ENCODE measurements at places on chromosomes 2 and 18.

DNA sequence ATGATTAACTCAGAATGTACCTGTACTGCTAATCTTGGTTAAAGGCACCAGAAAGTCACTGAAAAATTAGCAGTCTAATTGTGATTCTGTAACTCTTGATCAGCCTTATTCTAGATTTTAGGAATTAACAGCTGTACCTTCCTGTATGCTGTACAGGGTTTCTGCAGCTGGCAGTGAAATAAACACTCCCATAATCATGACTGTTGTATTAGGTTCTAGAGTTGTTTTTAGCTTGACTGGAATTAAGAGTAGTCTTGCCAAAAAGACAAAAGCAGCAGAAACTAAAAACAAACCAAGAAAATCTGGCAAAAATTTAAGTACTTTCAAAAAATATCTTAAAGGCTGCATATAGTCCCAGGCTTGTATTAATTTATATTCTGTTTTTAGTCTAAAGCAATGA lies 103.5 kb downstream of the SOS1 start:
- H3K27me3 ChIP-seq, result no peaks in the 10 kb centered on the region
- no peaks in the 10 kb centered on the region for H3K4me1 ChIP-seq
- H3K36me3 ChIP-seq, result peaks cover 3% of the 10 kb centered on the region
- DNase-seq, result no peak
- H3K4me3 ChIP-seq, result no peak overlapping the region

GRCh38 chr18:44033144-44033701 lies 647.5 kb upstream of the SETBP1 start:
- no peak overlapping the region for H3K4me3 ChIP-seq
- H3K4me1 ChIP-seq, result no peaks in the 10 kb centered on the region
- no peaks in the 10 kb centered on the region for H3K27me3 ChIP-seq
- H3K27ac ChIP-seq, result no peak overlapping the region
- H3K36me3 ChIP-seq, result no peaks in the 10 kb centered on the region

DNA sequence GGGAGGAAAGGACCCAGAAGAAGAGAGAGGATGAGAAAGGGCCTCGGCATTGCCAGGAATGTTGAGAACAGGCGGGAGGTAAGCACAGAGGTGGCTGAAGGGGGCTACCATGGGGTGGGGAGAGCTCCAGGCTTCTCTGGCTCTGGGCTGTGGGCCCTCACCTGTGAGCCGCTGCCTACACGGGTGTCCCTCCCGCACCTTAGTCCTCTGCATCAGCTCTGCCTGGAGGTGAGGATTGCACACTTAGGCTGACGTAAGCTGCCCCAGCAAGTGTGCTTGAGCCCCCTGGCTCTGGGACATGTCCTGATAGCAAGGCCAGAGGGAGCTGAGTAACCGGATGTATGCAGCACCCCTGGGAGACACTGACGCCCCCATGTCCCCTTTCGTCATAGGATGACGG lies 33.9 kb downstream of the TMEM18 start:
- no peaks in the 10 kb centered on the region for H3K4me1 ChIP-seq
- H3K27me3 ChIP-seq, result peaks cover 2% of the 10 kb centered on the region
- DNase-seq, result no peak
- no peak overlapping the region for H3K27ac ChIP-seq
- H3K4me3 ChIP-seq, result no peak overlapping the region

GRCh38 chr2:61693744-61694143 lies 155.6 kb upstream of the XPO1 start:
- H3K4me3 ChIP-seq, result no peak overlapping the region
- DNase-seq, result no peak
- no peaks in the 10 kb centered on the region for H3K27me3 ChIP-seq
- no peaks in the 10 kb centered on the region for H3K36me3 ChIP-seq

- no peak overlapping the region for H3K27ac ChIP-seq
- no peaks in the 10 kb centered on the region for H3K27me3 ChIP-seq
- H3K36me3 ChIP-seq, result peaks cover 5% of the 10 kb centered on the region
- no peaks in the 10 kb centered on the region for H3K4me1 ChIP-seq
- no peak for DNase-seq
These were observed 303.9 kb downstream of the ZNF407 start for GRCh38 chr18:74901362-74902146.

GRCh38 chr18:59085797-59086196 lies 53.9 kb upstream of the SEC11C start:
- no peaks in the 10 kb centered on the region for H3K4me1 ChIP-seq
- H3K27me3 ChIP-seq, result no peaks in the 10 kb centered on the region
- DNase-seq, result no peak
- H3K4me3 ChIP-seq, result no peak overlapping the region

DNA sequence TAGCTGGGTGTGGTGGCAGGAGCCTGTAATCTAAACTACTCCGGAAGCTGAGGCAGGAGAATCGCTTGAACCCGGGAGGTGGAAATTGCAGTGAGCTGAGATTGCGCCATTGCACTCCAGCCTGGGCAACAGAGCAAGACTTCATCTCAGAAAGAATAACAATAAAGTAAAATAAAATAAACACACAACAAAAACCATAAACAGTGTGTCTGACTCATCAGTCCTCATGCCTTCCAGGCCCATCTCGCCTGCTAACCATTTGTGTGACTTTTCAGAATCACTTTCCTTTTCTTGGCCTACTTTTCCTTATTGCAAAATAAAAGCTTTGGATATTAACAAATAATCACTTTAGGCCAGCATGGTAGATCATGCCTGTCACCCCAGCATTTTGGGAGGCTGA lies 42.0 kb upstream of the ASXL2 start:
- no peaks in the 10 kb centered on the region for H3K27me3 ChIP-seq
- DNase-seq, result no peak
- no peak overlapping the region for H3K27ac ChIP-seq
- no peak overlapping the region for H3K4me3 ChIP-seq
- no peaks in the 10 kb centered on the region for H3K4me1 ChIP-seq
- no peaks in the 10 kb centered on the region for H3K36me3 ChIP-seq

DNA sequence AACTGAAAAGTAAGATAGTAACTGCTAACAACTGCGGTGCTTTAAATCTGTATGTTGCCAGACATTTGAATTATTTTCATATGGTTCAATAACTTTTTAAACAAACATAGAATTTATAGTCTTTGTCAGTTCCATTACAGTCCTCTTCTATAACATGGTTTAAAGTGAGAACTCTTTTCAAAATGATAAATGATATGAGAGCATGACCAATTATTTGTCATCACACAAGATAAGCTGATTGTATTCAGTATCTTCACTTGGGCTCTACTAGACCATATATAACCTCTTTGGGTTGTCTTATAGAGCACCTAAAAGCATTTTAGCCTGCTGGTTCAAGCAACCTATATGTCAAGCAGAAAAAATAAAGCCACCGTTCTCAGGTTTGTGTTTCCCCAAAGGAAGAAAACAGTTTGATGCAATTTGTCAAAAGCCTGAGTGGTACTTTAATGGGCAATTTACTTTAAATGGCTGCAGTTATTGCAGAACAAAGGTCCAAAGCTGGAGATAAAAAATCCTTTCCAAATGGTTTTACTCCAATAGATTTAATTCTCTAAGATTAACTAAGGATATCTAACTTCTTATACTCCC lies 298.4 kb downstream of the FSIP2 start:
- no peak for DNase-seq
- H3K27me3 ChIP-seq, result no peaks in the 10 kb centered on the region
- H3K4me1 ChIP-seq, result no peaks in the 10 kb centered on the region
- H3K36me3 ChIP-seq, result no peaks in the 10 kb centered on the region

- no peak for DNase-seq
- H3K27me3 ChIP-seq, result no peaks in the 10 kb centered on the region
- no peak overlapping the region for H3K4me3 ChIP-seq
- H3K36me3 ChIP-seq, result no peaks in the 10 kb centered on the region
- no peak overlapping the region for H3K27ac ChIP-seq
These were observed 35.5 kb downstream of the ICOS start for GRCh38 chr2:203972066-203972465.

DNA sequence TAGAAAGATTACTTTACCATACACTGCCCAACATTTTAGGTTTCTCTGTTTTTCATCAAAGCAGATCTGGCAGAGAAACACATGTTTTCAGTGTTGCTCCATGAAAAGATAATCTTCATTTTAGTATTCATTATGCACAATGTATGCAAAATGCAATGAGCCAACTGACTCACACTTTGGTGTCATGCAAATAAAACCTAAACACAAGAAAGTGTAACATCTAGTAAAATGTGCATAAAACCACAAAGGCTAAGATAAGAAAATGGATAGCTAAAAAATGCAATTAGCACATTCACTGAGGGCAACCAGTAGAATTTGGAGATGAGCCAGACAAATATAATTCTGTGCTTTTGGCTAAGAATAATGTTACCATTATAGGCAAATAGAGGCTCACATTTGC lies 203.5 kb upstream of the UBE2E3 start:
- H3K4me1 ChIP-seq, result no peaks in the 10 kb centered on the region
- no peak overlapping the region for H3K4me3 ChIP-seq
- H3K27me3 ChIP-seq, result no peaks in the 10 kb centered on the region
- DNase-seq, result no peak
- H3K27ac ChIP-seq, result no peak overlapping the region
- H3K36me3 ChIP-seq, result no peaks in the 10 kb centered on the region

GRCh38 chr18:39795350-39795749 lies 2159.7 kb upstream of the PIK3C3 start:
- no peaks in the 10 kb centered on the region for H3K27me3 ChIP-seq
- H3K27ac ChIP-seq, result no peak overlapping the region
- H3K4me1 ChIP-seq, result no peaks in the 10 kb centered on the region
- no peak for DNase-seq

DNA sequence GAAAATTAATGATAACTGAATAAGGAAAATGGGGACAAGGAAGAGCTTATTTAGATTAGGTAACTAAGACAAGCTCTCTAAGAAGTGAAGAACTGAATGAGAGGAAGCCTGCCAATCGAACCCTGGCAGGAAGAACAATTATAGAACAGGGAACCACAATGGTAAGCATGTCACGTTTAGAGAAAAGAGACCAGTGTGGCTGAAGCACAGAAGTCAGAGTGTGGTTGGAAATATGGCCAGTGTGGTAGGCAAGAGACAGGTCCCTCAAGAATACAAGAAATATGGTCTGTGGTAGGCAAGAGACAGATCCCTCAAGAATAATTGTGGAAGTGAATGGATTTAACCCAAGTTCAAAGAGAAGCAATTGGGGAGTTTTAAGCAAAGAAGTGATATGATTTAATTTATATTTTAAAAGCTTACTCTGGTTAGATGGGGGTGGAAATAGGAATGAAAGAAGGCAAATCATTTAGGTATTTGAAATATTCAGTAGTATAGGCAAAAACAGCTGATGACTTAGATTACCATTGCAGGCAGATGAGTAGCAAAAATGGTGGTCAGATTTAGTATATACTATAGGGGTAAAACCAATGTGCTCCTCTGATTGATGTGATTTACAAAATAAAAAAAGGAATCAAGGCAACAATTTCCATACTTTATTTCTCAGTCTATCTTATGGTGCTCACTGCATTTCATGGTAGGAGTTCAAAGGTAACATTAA lies 38.8 kb upstream of the ERMN start:
- DNase-seq, result no peak
- no peaks in the 10 kb centered on the region for H3K27me3 ChIP-seq
- peaks cover 8% of the 10 kb centered on the region for H3K4me1 ChIP-seq

DNA sequence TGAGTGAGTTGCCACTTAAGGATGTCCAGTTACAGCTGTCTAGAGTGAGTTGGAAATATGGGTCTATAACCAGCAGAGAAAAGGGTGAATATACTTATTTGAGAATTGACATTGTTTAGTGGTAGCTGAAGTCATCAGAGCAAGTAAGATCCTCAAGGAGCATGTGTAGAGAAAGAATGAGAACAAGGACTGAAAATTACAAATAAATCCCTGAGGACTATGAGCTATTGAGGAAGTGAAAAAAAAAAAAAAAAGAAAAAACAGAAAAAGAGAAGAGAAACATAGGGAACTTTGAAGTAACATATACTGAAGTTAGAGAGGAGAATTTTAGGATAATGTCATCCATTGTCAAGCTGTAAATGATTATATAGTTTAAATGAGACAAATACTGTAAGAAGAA lies 134.0 kb upstream of the CCDC68 start:
- H3K4me1 ChIP-seq, result no peaks in the 10 kb centered on the region
- no peak for DNase-seq
- no peaks in the 10 kb centered on the region for H3K27me3 ChIP-seq
- no peaks in the 10 kb centered on the region for H3K36me3 ChIP-seq
- no peak overlapping the region for H3K27ac ChIP-seq
- no peak overlapping the region for H3K4me3 ChIP-seq

- no peaks in the 10 kb centered on the region for H3K4me1 ChIP-seq
- no peak for DNase-seq
- H3K27me3 ChIP-seq, result no peaks in the 10 kb centered on the region
- no peak overlapping the region for H3K27ac ChIP-seq
- H3K36me3 ChIP-seq, result no peaks in the 10 kb centered on the region
These were observed 140.4 kb downstream of the KCTD1 start for GRCh38 chr18:26407736-26408601.

- no peaks in the 10 kb centered on the region for H3K36me3 ChIP-seq
- H3K4me1 ChIP-seq, result no peaks in the 10 kb centered on the region
- no peaks in the 10 kb centered on the region for H3K27me3 ChIP-seq
- no peak overlapping the region for H3K27ac ChIP-seq
These were observed 166.1 kb downstream of the CLIP4 start for GRCh38 chr2:29281086-29281915.

DNA sequence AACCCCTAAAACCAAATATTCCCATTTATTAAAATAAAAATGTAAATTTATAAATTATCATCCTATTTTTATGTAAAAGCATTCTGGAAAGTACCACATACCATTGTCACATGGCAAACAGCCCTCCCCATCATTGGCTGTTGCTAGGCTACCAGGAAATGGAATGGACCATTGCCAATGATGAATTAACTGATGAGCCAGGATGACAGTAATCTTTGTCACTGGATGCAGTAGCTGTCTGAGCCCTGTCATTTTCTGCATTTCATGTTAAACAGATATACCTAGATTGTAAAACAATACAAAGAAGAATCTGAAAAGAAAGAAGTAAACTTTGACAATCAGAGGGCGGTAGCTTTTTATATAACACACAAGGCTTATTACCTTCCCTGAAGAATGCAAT lies 641.4 kb downstream of the BCL11A start:
- H3K36me3 ChIP-seq, result no peaks in the 10 kb centered on the region
- no peak for DNase-seq
- H3K4me3 ChIP-seq, result no peak overlapping the region
- H3K27ac ChIP-seq, result no peak overlapping the region

DNA sequence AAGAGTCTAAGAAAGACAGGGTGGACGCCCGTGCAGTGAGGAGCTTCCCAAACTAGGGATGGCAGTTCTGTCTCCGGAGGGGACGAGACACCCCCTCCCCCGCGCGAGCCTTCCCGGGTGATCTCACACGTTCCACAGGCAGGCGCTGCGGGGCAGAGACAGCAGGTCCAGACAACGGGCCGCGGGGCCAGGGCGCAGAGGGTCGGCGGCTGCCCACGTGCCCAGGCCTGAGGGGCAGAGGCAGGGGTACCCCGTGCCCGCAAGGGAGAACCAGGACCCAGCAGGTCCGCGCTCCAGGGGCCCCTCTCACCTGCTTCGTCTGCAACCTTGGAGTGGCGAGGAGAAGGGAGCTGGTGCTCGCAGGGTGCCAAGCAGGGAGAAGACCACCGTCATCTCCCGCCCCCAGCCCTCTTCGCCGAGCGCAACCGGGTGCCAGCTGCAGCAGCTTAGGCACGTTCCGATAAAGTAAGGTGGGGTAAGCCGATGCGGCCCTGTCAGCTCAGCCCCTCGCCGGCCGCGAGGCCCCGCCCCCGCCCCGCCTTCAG lies at the start of gene GPR155:
GPR155 (minus strand) TSS at position 467 of the 545 bp plus-strand sequence. CDS start 5,073 bp downstream, outside the sequence.
- H3K4me3 ChIP-seq, result peak within 1 kb of the TSS; percentile 67
- no peaks in the 10 kb centered on the region for H3K27me3 ChIP-seq
- DNase-seq, result no peak

Data from liver (tissue), 10 donors.